CD4-positive, alpha-beta T cell treated with Interleukin-17A for 4 hours (primary cell): ENCODE measurements at places on chromosomes 7 and 10.

- no peak for DNase-seq
Measured at GRCh38 chr7:101676062-101676598, 47.0 kb upstream of the MYL10 start.

DNA sequence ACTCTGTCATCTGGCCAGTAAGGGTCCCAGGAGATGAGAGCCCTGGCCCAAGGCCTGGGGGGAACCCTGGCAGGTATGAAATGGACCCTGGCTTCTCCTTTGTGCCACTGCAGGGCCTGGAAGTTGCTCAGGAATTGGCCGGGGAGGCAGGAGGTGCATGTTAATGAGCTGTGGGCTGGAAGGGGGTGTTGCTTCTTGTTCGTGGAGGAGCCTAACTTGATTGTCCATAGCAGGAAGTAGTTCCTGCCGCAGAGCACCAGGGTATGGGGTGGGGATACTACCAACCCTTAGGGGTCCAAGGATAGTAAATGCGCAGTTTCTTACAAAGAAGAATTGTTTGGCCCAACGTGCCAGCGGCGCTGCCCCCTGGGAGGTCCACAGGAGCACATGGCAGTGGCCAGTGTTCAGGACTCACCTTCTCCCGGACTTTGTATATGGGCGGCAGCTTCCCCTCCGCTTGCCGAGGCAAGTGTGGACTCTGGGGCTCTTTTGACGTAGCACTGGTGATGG, 21.5 kb downstream of the TEX36 start:
- DNase-seq, result no peak

- DNase-seq, result no peak
Measured at GRCh38 chr7:149879766-149880637, 6.2 kb downstream of the ATP6V0E2 start.

DNA sequence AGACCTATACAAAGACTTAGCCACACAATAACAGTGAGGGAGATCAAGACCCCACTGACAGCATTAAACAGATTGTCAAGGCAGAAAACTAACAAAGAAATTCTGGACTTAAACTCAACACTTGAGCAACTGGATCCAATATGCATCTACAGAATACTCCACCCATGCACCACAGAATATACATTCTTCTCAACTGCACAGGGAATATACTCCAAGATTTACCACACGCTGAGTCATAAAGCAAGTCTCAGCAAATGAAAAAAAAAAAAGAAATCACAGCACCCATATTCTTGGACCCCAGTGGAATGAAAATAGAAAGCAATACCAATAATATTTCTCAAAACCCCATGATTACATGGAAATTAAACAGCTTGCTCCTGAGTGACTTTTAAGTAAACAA, 680.2 kb downstream of the PCDH15 start:
- DNase-seq, result no peak

- no peak for DNase-seq
Measured at GRCh38 chr10:93872375-93873158, 21.2 kb upstream of the SLC35G1 start.

DNA sequence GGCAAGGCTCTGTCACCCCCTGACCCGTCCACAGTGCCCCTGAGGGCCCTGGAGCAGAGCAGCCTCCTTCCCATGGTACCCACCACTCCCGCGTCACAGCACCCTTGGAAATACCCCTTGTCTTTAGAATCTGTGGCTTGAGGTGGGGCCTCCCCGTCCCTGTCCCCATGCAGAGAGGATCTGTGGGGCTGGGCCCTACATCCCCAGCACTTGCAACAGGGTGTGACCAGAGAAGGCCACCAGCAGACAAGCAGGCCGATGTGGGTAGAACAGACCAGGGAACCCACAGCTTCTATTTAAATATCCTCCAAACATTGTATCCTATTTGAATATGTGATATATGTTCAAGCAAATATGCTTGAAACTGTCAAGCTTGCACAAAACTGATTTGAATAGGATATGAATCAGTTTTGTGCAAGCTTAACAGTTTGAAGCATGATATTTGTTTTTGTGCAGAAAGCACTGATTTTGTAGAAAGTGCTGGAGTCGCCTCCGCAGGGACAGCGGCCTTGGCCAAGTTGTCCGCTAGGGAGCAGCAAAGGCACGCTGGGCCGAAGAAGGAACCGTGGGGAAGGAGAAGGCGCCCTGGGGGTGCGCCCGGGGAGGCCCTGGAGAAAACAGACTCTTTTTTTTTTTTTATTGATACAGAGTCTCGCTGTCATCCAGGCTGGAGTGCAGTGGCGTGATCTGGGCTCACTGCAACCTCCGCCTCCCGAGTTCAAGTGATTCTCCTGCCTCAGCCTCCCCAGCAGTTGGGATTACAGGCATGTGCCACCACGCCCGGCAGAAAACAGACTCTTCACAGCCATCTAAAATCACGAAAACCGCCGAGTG, 2.2 kb downstream of the CFAP46 start:
- peak; percentile 20 for DNase-seq

DNA sequence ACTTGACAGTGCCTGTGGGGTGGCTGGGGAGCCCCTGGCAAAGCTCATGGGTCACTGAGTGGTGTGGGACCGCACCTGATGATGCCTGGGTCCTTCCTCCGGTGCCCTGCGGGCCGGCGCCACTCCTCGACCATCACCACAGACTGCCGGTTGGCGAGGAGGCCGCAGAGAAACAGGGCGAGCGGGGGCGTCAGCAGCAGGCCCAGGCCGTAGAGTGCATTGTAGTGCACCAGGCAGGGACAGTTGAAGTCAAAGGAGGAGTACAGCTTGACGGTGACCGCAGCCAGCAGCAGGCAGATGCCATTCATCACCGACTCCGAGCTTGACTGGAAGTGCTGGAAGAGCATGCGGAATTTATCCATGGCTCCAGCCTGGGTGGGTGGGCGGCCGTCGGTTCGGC, 369 bp downstream of the CALHM3 start:
- no peak for DNase-seq

- no peak for DNase-seq
Measured at GRCh38 chr7:79051915-79052314, 401.6 kb downstream of the MAGI2 start.

GRCh38 chr10:84924131-84924530, 595.7 kb downstream of the CCSER2 start:
- DNase-seq, result no peak

GRCh38 chr7:91126762-91127161, 137.5 kb upstream of the FZD1 start:
- DNase-seq, result no peak

GRCh38 chr10:76139431-76139830, 708.0 kb downstream of the LRMDA start:
- DNase-seq, result no peak

GRCh38 chr7:11701829-11702560, 130.0 kb downstream of the THSD7A start:
- DNase-seq, result no peak

DNA sequence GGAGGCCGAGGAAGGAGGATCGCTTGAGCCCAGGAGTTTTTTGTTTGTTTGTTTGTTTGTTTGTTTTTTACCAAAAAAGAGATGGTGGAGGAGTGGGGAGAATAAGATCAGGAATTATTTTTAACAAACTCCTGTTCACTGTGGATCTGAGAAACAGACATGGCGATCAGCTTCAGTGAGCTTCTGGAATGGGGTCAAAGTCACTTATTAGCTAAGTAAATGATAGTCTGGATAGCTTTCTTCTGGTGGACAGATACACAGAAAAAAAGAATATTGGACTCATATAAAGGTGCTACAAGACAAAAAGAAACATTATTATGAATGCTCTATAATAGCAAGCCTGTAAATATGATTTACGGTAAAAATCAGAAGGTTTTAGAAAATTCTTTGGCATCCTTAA, 85.1 kb downstream of the POU6F2 start:
- DNase-seq, result no peak

GRCh38 chr10:69869291-69869961, 67.7 kb downstream of the COL13A1 start:
- no peak for DNase-seq

- DNase-seq, result peak; percentile 41
Measured at GRCh38 chr10:35640951-35641675, 983 bp downstream of the FZD8 start.

- no peak for DNase-seq
Measured at GRCh38 chr10:62384447-62385081, 10.4 kb downstream of the ZNF365 start.

DNA sequence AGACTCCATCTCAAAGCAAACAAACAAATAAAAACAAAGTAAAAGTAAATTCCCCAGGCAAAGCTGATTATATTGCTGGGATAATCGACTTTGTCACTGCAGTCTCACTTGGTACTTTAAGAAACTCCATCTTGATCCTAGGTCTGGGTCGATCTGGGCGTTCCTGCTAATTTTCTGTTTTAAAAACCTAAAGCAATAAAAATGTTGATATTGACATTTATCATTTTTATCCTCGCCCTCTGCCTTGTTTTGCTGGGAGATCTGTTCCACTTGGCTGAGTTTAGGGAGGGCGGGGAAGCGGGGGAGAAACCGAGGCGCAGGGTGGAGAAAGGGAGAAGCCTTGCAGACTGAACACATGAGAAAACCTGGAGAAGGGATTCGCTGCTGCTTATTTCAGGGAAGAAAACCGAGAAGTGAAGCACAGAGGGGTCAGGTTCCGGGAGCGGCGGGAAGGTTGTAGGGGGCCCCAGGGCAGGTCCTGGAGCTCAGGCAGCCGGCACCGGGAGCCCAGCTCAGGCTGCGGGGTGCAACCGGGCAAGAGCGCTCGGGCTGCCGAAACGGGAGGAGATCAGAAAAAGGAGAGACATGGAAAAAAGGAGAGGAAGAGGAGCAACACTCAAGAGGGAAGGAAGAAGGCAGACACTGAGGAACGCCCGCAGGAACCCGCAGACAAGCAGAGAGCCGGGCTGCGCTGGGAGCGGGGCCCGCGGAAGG, 27.3 kb upstream of the KMT2C start:
- no peak for DNase-seq

- no peak for DNase-seq
Measured at GRCh38 chr7:12091231-12091630, 119.9 kb upstream of the TMEM106B start.

GRCh38 chr7:141696348-141696747, 5.6 kb downstream of the DENND11 start:
- no peak for DNase-seq

GRCh38 chr7:156558198-156558597, 82.4 kb upstream of the RNF32 start:
- no peak for DNase-seq

- DNase-seq, result peak; percentile 92
Measured at GRCh38 chr7:99438573-99439480, at the start of the genes CPSF4 and PTCD1. CPSF4 (plus strand) TSS chr7:99438943; CDS start chr7:99439083, 140 bp downstream. PTCD1 (minus strand) TSS chr7:99438798; CDS start chr7:99435242, 3,556 bp downstream.

GRCh38 chr7:74202841-74203556, 6.8 kb upstream of the LAT2 start:
- peak; percentile 29 for DNase-seq

GRCh38 chr7:98210513-98211220, 572 bp upstream of the BHLHA15 start:
- no peak for DNase-seq

DNA sequence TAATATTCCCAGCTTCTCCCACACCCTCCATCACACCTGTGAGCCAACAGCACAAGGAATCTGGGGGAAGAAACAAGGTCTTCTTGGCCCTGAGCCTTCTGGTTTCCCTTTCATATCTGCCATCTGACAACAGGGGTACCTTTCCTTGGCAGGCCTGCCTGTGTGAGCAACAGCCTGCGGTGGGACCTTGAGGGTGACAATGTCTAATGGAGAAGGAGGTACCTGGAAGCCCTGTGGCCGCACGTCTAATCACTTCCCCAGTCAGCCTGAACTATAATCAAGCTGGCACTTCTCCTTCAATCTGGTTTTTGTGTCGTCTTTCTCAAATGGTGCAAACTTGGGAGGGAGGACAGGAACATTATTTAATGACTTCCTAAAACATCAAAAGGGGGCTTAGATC, 41.2 kb downstream of the NRCAM start:
- DNase-seq, result no peak

DNA sequence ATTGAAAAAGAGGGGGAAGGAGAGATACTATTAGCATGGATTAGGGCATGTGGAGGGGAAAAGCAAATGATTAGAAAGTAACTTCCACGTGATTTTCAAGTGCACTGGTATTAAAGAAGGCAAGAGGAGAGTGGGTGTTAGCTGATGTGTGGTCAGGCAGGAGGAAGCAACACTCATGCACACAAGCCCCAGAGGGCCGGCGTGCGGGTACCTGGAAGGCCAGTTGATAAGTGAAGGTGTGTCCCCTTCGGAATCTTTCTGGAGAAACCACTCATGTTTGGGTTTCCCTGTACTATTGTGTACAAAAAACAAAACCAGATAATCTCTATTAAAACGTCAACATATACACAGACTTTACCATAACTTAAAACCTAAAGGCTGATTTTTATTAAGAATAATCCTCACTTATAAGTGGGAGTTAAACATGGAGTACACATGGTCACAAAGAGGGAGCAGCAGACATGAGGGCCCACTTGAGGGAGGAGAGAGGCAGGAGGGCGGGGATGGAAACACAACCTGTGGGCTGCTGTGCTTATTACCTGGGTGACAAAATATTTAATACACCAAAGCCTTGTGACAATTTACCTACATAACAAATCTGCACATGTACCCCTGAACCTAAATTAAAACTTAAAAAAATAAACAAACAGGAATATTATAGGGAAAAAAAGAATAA, 98.9 kb downstream of the SVIL start:
- DNase-seq, result no peak

DNA sequence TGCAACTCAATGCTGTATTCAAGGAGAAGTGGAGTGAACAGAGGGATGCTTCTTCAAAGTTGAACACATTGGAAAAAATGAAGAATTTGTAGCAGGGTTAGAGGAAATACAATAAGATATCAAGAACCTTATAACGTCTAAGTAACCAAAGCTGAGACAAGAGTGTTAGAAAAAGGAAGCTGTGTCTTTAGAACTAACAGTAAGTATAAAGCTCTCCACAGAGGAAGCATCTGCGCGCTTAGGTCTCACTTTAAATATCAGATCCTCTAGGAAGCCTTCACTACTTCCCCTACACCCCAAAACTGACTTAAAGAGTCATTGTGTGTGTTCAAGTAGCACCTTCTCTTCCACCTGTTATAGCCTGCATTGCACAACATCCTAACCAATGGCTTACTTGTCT, 43.0 kb downstream of the CH25H start:
- no peak for DNase-seq

GRCh38 chr10:7545261-7545660, 121.5 kb downstream of the ITIH5 start:
- no peak for DNase-seq
